ENCODE measurements at places on chromosomes 4 and X.
A peak's percentile ranks its signal among the peaks of the same experiment; 100 is the strongest.

DNA sequence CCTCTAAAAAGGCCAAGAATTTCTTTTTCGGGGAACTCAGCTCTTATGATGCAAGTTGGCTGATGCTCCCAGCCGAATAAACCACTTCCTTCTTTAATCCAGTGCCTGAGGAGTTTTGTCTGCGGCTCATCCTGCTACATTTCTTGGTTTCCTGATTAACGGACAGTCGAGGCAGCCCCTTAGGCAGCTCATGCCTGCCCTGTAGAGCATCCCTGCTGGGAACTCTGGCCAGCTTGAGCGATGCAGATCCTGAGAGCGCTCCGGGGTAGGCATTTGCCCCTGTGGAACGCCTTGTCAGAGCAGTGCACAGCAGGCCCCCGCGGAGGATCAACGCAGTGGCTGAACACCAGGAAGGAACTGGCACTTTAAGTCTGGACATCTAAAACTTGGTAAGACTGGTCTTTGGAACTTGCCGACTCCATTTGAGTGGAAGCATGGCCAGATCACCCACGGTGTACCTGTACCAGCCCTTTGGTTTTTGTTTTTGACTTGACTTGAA, 3.1 kb downstream of the CT45A10 start:
- DNase-seq = no peak

DNA sequence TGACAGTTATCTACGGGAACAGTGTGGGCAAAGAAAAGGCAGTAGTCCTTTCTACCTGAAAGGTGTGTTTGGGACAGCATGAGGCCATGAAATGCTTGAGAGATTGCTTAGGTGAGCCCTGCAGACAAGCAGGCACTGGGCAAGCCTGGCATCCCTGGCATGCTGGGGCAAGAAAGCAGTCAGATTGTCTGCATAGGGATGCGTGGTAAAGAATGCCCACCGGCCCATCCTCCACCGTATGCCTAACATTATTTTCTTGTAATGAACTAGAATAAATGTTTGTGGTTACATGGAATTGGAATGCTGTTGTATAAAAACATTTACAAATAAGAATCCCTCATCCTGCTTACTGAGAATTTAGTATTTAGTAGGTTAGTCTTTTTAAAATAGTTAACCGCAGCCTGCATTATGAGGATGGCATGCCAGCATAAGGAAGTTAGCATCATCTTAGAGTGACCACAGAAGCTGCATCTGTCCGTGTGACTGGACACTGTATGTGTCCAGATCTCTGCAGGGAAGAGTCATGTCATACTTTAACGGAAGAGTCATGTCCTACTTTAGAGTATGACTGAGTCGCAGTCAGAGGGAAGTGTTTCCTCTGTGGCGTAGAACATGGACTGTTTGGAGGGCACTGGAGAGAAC, 18.9 kb downstream of the ZBTB49 start:
- no peak for DNase-seq

GRCh38 chr4:104693601-104694201, 199.0 kb upstream of the CXXC4 start:
- DNase-seq = no peak

- DNase-seq = no peak
Measured at GRCh38 chr4:40656201-40656863, 26.7 kb upstream of the RBM47 start.

GRCh38 chr4:54872261-54872660, 214.5 kb downstream of the KIT start:
- no peak for DNase-seq

- DNase-seq = peak; percentile 69
Measured at GRCh38 chr4:89245459-89245858, 62.1 kb downstream of the GPRIN3 start.

GRCh38 chrX:85379174-85379907, at the start of gene POF1B:
POF1B (minus strand) TSS chrX:85379665; CDS start chrX:85379454, 211 bp downstream.
- no peak for DNase-seq

GRCh38 chrX:14694611-14695010, 165.3 kb downstream of the GLRA2 start:
- no peak for DNase-seq

- no peak for DNase-seq
Measured at GRCh38 chr4:122706511-122706910, 26.0 kb upstream of the BBS12 start.

GRCh38 chr4:36870121-36870520, 374.4 kb upstream of the NWD2 start:
- DNase-seq = no peak

DNA sequence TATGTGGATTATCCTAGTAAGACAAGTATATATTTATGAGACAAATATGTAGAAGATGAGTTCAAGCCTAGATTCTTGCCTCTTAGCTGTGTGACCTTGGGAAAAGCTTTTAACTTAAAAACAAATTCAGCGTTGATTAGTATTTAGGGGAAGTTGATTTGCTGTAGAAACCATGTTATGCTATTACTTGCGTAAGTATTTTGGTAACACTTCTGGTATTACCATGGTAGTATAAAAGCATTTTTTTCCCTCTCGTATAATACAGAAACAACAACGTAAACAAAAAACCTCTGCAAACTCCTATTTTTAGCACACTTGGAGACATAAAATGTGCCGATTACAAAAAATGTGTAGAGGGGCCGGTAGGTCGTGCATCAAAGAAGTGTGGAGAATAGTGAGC, 33.2 kb downstream of the STAG2 start:
- DNase-seq = no peak

GRCh38 chr4:147760176-147760575, 28.3 kb downstream of the ARHGAP10 start:
- peak; percentile 60 for DNase-seq

GRCh38 chr4:4837316-4837715, 22.1 kb upstream of the MSX1 start:
- DNase-seq = no peak

- no peak for DNase-seq
Measured at GRCh38 chr4:6390356-6390755, 82.1 kb downstream of the PPP2R2C start.

- no peak for DNase-seq
Measured at GRCh38 chrX:10618961-10619360, 1.4 kb downstream of the MID1 start.

DNA sequence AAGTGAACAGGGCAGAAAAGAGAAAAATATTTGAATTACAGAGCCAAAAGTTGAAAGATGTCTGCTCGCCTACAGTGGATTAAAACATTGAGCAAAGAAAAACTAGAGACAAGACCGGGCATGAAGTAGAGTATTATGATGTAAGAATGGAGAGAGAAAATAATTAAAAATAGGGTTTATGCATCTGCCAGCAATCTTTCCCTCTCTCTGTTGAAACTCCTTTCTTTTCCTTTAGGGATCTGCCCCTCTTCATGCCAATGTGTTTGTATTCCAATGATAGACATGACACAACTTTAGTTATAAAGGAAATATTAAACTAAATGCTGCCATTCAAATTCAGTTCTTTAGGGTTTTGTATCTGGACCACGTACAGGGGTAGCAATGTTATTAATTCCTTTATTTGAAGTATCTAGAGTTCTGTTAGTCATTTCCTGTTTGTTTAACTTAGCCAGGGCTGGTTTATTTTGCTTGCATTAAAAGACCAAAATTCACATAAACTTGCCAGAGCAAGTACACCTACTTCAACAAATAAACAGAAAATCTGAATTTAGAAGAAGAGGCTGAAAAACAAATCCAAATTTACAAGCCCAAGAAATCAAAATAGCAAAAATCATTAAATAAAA, 202.6 kb downstream of the SPOCK3 start:
- DNase-seq = no peak

DNA sequence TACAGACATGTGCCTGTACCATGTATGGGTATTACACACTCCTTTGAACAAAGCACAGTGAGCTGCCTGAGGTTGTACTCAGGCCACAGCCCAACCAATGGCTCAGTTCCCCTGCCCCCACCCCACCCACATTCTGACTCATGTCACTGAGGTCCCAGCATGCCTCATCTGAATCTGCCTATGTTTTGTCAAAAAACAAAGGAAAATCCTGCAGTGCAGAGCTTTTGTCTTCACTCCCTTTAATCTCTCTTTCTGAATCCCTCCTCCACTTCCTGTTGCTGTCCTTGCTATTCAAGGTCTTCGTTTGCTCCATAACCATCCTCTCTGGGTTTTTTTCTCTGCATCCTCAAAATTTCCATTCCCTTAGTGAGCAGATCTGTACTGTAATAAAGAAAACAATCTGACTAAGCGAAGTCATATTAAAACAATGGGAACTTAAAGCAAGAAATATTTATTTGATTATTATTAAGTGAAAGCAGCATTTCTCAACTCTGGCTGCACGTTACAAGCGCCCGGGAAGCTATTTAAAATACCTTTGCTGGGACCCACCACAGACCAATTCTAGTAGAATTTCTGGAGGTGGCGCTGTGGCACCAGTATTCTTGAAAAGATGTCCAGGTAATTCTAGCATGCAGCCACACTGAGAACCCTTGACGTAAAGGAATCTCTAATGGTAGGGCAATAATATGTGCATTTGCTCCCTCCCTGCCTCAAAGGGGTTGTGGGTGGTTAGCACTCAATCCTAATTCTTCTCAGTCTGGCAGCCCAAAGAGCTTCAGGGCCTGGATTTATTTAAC, 8.7 kb downstream of the GUCY2F start:
- no peak for DNase-seq

GRCh38 chrX:130179579-130180215, 7.9 kb downstream of the RAB33A start:
- DNase-seq = no peak

DNA sequence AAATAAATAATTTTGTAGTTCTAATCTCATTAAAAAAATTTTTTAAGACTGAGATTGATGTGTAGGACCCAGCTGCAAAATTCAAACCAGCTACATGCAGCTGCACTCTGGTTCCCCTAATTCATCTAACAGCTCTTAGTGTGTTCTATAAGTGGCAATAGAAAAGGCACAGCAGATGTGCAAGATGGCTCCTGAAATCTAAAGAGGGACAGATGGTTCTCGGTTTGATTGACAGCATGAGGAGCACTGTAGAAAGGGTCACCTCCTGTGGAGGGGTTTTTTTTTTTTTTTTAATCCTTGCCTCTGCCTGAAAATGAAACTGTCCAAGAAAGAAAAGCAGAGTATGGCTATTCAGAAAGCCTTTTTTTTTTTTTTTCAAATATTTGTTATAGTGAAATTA, 16.9 kb upstream of the OCIAD1 start:
- peak; percentile 42 for DNase-seq

GRCh38 chrX:133544115-133544514, 128.8 kb upstream of the GPC4 start:
- no peak for DNase-seq

DNA sequence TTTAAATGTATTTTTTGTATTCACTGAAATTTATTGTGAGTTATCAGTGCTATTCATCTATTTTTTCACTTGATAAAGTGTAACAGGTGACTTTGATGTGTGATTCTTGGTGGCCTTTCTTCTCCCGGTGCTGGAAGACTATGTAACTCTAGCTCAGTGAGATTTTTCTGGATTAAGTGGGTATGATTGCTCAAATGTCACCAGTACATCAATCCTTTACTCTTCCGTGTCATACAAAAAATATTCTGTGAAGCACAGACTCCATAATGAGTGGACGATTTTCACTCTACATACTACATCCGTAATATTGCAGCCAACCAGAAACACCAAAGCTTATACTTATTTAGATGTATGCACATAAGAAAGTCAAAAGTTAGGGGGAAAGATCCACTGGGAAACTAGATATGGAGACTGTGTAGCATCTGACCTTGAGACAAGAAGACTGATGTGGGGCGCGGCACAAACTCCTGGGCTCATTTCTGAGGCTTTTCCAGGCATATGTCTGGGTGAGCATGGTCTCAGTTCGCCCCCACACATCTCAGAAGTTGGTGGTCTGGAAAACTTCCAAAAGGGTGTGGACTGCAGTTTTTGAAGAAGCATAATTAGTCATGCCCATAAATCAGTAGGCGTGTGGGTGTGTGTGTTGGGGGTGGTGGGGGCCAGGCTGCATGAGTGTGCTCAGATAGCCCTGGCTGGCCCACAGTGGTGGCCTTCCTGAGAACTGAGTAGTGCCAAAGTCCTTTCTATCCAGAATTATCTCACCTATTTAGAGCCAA, 53.9 kb upstream of the TENM3 start:
- DNase-seq = no peak

DNA sequence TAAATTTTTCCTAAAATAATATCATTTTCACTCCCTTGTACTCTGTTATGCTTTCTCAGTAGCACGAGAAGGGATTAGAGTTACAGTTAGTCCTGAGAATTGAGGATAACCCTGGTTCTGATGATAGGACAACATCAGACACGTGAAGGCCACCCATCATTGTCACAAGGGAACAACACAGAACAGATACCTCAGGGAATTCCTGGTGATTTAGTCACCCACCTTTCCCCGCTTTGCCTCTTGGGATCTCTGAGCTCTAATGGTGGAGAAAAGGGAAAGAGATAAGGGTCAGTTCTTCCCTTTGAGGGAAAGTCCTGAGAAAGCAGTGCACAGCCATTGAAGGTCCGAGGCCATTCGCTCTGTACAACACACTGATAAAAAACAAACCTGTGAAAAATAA, 112.3 kb upstream of the GALNT7 start:
- DNase-seq = no peak

DNA sequence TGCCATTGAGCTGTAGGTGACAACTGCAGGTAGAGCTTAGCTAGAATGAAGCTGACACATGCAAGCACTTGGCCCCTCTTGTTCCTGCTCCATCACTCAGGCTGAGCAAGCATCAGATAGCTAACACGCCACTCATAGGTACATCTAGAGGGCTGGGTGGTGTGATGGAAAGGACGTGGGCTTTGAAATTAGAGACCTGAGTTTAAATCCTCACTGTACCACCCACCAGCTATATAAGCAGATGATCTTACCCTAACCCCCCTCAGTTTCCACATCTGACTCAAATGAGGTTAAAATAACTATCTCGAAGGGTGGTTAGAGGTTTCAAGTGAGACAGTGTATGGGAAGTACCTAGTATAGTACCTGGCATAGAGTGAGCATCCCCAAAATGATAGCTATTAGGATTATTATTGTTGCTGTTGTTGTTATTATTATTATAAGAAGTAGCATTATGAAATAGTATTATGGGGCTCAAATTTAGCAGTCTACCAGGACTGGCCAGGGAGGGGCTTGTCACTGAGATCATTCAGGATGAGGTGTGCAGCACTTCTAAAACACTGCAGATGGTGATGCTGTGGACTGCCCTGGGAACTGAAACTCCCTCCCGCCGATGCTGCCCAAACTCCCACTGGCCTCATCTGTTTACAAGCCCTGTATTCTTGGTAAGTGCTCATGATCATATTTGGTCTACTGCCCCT, 59.0 kb downstream of the REELD1 start:
- DNase-seq = no peak

DNA sequence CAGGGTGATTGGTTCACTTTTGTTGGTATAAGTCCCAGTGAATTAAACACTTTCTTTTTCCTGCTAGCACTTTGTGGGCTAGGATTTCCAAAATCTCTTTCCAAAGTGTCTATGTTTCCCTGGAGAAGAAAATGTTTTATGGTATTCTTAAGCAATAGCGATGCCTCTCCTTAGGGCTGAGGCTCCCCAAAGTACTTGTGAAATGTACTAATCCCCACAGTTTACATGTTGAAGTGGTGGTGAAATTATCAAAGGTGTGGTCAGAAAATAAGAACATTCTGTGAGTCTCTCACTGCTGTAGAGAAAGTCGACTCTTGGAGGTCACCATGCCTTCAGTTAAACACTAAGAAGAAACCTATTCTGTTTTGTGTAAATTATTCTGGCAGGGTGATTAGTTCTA, 51.5 kb upstream of the AMELX start:
- no peak for DNase-seq

- DNase-seq = no peak
Measured at GRCh38 chrX:141928432-141928831, 24.7 kb downstream of the MAGEC1 start.
